ENCODE measurements at places on chromosomes 7 and 10.

- peak; percentile 73 for DNase-seq
Observed at GRCh38 chr10:42475168-42476098, 162.9 kb downstream of the ZNF33B start.

DNA sequence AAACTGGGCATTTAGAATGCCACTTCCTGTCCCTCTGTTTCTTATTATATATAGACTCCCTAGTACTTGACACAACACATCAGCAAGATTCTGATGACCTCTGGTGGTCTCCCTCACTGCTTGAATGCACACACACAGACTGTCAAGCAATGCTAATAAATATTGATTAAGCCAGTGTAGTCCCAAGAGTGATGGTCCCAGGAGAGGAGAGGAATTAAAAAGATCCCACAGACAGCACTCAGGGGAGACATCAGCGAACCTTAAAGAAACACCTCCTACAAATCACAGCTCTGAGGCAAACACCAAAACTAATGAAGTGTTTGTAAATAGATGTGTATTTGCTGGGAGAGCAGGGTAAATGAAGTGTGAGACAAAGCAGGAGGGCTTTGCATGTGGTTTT is 1291.2 kb downstream of the XPNPEP1 start:
- DNase-seq: no peak

- DNase-seq: peak; percentile 79
Observed at GRCh38 chr10:95221124-95221523, 27.1 kb downstream of the ACSM6 start.

- DNase-seq: no peak
Observed at GRCh38 chr7:84230491-84230890, 35.9 kb upstream of the SEMA3A start.

DNA sequence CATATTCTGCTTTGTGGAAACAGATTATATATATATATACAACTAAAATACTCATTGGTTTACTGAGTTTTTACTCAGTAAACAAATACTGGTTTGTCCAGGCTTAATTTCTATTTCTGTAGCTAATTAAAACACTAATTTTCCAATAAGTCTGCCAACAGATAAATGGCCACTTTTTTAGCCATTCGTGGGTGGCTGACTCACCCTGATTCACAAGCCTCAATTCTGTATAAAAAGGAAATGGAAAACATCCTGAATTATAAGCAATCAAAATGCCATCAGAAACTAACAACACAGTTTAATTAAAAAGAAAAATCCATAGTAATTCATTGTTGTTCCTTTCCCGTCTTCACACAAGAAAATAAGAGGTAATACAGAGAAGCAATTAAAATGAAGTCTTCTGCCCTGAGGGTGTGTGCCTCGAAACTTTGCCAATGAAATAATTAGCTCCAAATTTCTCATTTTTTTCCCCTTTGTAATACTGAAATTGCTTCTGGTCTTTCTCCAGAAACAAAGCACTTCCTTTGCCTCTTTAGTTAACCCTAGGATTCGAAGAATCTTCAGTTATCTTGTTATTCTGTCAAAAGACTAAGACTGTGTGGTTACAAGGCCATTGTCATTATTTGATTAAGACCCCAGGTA is 118.7 kb upstream of the PTN start:
- DNase-seq: peak; percentile 24

DNA sequence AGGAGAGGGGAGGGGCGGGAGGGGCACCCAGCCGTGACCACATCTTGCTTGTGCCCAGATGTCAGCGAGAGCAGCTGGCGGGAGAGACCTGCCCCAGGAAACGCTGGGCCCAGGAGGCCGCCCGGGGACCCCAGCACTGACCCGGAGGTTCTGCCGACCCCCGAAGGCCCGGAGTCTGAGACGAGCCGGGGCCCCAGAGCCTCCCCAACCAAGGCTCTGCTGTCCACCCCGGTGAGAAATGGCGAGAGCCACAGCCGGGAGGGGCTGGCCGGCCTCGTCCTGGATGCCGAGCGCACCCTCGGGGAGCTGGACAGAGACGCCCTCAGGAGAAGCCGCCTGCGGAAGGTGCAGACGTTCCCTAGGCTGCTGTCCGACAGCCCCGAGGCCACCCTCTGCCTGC is 25.9 kb downstream of the KNDC1 start:
- no peak for DNase-seq

GRCh38 chr7:134766779-134767519 is 12.5 kb upstream of the CALD1 start:
- peak; percentile 82 for DNase-seq

DNA sequence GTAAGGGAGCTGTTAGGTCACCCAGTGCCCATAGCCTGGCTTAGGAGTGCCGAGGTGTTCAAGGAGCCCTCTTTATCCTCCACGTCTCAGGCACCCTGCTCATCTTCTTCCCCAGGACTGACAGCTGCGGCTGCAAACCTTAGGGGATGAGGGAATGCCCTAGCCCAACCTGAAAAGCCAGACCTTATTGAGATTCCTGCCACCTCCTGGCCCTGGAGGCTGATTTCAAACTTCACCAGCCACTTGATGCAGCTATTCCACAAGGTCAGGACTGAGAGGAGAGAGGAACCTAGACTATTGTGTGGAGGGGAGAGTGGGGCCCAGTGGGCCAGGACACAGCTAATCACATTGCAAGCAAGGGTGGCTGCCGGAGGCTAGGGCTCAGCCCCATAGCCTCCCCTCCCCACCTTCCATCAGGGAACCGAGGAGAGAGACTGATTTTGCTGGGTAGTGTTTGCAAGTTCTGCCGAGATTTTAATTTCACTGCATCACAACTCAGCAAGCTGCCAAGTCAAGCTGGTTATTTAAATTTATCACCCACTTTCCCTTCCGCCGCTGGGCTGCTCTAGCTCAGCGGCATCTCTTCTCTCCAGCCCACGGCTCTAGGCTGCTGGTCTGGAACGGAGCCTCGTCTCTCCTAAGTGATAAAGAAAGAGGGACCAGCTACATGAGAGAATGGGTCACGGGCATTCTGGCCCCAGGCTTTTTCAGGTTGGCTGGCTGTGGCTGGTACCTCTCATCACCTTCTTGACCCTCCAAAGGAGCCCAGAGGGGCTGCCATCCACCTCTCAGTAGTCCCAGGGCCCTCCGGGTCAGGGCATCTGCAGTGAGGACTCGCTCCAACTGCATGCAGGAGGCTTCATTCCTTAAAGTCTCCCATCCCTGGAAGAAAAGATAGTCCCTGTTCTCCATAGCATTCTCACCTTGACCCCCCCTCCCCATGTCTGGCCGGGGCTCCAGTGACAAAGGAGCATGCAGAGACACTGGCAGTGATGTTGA is 66.7 kb downstream of the PAX2 start:
- DNase-seq: no peak

GRCh38 chr10:100519311-100520051 is at the start of gene SEC31B:
SEC31B (minus strand) TSS chr10:100519861; CDS start chr10:100516952, 2,909 bp downstream.
- peak; percentile 21 for DNase-seq

DNA sequence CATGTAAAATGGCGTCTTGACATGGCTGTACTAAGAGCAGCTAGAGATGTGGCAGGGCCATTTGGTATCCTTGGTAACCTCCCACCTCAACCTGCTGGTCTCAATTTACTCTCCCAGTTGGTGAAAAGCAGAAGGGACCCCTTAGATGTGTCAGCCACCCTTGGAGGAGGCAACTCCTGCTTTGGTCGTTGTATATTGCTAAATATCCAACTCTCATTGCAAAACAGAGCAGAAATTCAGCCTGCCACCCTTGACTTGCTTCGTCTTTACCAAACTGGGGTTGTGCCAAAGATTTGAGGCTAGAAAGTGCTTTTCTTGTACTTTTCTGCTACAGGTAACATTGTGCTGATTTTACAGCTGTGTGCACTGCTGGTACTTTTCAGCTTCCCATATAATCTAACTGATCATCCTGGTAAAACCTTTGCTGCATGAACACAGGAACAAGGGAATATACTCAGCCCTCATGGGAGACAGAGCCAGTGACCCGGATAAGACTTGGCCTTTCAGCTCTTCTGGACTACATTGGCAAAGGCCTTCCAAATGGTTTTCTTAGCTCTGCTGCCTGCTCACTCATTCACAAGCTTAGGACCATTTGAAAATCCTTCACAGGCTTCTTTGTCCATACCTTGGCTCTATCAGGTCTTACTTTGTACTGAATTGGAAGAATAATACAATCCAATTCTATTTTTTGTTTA is 2.2 kb upstream of the VSTM4 start:
- DNase-seq: no peak

DNA sequence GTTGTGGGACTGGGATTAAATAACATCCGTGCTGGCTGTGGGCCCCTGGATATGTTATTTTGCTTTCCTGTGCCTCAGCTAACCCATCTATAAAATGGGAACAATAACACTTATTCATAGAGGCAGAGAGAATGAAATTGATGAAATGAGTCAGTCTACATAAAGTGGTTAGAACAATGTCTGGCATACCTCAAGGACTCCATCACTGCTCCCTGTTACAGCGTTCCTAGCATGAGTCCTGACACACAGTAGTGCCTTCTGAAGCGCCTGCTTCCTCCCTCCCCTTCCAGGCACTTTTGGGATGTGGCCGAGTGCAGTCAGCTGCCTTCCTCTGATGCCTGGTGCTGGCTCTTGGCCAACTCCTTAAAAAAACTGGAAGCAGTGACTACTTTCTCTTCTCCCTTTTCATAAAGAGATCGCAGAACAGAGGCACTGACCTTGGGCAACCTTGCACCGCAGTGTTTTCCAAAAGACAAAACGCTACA is 108.4 kb upstream of the ZMIZ1 start:
- peak; percentile 91 for DNase-seq

- DNase-seq: no peak
Observed at GRCh38 chr7:195830-196128, 3.4 kb downstream of the FAM20C start.

- DNase-seq: no peak
Observed at GRCh38 chr10:11180228-11180627, 162.6 kb downstream of the CELF2 start.

DNA sequence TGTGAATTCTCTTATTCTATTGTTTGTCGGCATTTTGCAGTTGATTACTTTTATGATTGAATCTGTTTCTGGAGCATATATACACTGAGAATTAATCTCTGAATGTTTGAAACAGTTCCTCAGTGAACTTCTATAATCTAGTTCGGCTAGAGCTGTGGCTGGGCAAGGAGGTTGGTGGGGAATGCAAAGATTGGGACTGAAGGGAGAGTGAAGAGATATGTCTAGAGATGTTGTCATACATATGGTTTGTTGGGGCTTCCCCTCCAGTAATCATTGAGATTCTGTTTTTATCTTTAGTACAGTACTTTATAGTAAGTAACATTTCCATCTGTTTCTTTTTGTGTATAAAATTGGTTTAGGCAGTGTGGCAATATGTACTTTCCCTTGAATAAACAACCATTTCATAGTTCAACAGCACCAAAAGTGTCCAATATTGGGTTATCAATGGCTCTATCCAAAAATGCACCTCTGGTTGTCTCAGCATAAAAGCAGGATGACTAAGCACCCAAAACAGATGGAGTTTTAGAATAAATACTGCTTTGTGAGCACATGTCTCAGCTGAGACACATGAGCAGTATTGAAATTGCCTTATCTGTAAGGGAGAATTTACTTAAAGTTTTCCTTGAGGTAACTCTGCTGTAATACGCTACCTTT is 36.7 kb downstream of the WAC start:
- DNase-seq: no peak

DNA sequence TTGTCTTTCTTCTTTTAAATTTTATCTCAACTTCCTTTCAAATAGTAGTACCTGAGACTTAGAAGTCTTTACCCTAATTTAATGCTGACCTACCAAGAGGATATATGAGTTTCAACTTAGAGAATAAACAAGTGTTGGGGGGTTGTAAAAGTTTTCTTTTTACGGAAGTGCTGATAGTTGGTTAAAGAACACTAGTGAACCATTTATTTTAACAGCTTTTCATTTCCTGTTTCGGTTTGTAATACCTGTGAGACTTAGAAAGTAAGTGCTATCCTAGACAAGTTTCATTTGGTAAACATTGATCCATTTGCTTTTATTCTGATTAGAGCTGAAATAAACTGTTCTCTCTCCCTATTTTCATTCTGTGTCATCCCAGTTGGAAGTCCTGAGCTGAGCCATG is 683.1 kb upstream of the SORCS1 start:
- DNase-seq: no peak

DNA sequence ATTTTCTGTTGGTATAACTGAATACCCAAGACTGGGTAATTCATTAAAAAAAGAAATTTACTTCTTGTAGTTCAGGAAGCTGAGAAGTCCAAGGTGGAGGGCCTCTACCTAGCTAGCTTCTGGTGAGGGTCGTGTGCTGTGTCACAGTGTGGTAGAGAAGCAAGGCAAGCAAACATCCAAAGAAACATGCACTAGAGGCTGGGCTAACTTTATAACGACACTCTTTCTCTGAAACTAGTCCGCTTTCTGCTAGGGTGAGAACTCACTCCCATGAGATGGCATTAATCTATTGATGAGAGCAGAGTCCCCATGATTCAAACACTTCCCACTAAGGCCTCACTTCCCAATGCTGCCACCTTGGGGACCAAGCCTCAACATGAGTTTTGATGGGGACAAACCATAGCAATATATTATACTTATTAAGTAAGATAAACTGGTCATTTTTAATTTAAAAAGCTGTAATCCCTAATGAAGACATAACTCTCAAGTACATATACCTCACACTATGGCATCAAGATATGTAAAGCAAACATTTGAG is 50.8 kb downstream of the PHYHIPL start:
- no peak for DNase-seq
